ENCODE measurements at places on chromosomes 2 and 18. TPM values are rescaled to one million over a fixed set of nuclear protein-coding genes. Genes with fewer than 3 reads are reported as not detected.

- peaks cover 11% of the 10 kb centered on the region for H3K4me1 ChIP-seq
- H3K36me3 ChIP-seq: no peaks in the 10 kb centered on the region
Observed at GRCh38 chr2:172342611-172343010, 84.8 kb upstream of the ITGA6 start.

- H3K4me1 ChIP-seq: peaks cover 57% of the 10 kb centered on the region
- no peaks in the 10 kb centered on the region for H3K27me3 ChIP-seq
- H3K4me3 ChIP-seq: no peak overlapping the region
- peaks cover 9% of the 10 kb centered on the region for H3K36me3 ChIP-seq
Observed at GRCh38 chr18:51038110-51038509, 8.1 kb downstream of the SMAD4 start.

GRCh38 chr2:183010112-183010511 is 28.1 kb downstream of the NCKAP1 start:
- H3K4me1 ChIP-seq: peaks cover 10% of the 10 kb centered on the region
- DNase-seq: no peak
- H3K4me3 ChIP-seq: no peak overlapping the region
- no peaks in the 10 kb centered on the region for H3K27me3 ChIP-seq
- H3K27ac ChIP-seq: no peak overlapping the region
- H3K36me3 ChIP-seq: no peaks in the 10 kb centered on the region

DNA sequence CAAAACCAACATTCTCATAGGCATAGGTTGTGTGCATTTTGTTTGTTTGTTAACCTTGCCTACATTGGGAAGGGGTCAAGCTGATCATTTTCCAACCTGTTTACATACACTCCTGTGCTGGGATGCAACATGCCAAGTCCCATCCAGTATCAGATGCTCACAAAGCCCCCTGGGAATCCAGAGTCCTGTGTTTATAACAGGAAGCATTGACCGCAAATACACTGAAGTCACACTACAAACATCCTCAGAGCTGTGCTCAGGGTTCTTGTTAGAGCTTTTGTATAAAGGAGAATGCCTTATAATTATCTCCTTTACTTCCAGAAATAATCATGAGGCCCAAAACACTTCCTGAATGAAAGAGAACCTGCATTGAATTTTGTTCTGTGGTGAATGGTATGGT is 488.7 kb upstream of the TCF4 start:
- no peaks in the 10 kb centered on the region for H3K27me3 ChIP-seq
- H3K4me1 ChIP-seq: no peaks in the 10 kb centered on the region
- no peak overlapping the region for H3K27ac ChIP-seq

- no peak overlapping the region for H3K27ac ChIP-seq
- peaks cover 3% of the 10 kb centered on the region for H3K4me1 ChIP-seq
- H3K4me3 ChIP-seq: no peak overlapping the region
Observed at GRCh38 chr2:10267036-10267435, 35.7 kb upstream of the HPCAL1 start.

NEUROD1 gene
- total RNA-seq: not detected

KLHL30 gene
- not detected for total RNA-seq

CXCR1 gene
- total RNA-seq: not detected
